Right cardiac atrium (tissue), 5 donors: ENCODE measurements at places on chromosomes 2 and 18.

GRCh38 chr2:119849838-119850565 lies 90.3 kb downstream of the PTPN4 start:
- DNase-seq: no peak

DNA sequence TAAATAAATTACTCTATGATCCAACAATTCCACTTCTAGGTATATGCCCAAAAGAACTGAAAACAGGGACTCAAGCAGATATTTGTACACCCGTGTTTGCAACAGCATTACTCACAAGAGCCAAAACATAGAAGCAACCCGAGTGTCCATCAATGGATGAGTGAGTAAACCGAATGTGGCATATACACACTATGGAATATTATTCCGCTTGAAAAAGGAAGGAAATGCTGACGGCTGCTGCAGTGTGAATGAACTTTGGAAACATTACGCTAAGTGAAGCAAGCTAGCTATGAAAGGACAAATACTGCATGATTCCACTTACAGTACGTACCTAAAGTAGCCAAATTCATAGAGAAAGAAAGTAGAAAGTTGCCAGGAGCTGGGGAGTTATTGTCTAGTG lies 32.2 kb downstream of the MREG start:
- no peak for DNase-seq

GRCh38 chr2:121284463-121285449 lies at the start of gene TFCP2L1:
TSS of gene TFCP2L1 (minus strand) at chr2:121285202. CDS start at chr2:121285109, 93 bp downstream.
- DNase-seq: no peak

DNA sequence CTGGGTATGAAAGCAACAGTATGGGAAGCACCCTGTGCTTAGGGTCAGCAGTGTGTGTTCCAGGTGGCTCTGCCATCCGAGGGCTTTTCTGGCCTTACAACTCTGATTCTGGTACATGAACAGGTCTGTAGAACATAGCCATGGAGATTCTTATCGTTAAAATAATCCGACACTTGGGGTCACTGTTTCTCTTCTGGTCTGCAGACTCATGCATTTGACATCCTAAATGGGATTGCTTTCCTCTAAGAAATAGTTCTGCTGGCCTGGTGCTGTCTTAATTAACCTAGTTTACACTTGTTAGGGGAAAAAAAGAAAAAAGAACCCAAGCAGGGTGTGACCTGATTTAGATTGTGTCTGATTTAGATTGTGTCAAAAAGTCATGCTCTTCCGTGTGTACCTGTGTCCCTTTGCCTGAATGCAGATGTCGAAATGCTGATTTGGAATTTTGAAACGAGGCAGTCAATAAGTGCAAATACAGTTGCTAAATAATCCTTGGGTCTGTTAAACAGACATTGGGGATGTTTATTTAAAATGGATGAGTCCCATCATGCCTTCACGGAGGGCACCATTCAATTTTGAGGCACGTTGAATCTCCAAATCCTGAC lies 59.6 kb downstream of the TRPM8 start:
- DNase-seq: no peak

DNA sequence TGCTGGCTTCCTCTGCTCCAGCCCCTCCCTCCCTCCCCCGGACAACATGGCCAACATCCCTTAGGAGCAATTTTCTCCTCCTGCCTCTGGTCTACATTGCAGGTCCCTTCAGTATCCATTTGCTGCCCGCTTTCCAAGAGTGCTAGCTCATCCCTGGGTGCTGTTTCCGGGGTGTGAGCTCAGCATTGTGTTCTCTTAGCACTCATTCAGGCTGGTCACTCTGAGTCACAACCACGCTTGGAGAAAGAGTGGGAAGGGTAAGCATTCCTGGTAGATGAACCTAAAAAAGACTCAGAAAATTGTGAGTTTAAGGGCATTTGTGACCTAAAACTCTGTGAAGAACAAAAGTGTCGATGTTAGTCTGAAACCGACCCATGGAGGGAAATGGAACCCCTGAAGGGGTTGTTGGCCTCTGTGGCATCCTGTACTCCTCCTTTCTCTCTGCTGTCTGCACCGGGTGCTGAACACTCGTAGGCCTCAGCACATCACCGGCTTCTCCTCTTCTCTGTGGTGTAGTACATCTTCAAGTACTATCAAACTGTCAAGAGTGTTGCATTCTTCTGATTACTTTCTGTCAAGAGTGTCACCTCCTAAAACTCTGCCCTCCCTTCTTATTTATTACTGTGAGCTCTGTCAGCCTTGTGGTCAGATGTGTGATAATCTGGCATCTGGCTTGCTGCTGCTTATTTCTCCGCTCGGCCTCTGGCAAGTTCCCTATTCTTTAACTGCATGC lies 73.0 kb downstream of the CTNNA2 start:
- DNase-seq: no peak

DNA sequence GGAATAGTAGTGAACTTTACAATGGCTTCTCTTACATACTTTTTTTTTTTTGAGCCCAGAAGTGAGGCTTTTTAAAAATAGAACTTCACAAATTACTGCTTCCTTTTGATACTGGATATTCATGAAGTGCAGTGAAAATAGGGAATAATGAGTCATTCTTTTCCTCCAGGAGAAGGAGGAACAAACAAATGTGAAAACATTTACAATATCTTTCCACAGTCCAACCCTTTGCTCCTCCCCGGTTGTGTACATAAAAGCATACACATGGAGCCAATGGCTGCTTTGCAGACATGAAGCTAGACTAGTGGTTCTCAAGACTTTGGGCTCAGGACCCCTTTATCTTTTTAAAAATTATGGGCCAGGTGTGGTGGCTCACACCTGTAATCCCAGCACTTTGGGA lies 266.9 kb downstream of the GBX2 start:
- no peak for DNase-seq

- DNase-seq: peak; percentile 82
Measured at GRCh38 chr2:237486819-237487448, at the start of gene MLPH. TSS of gene MLPH (plus strand) at chr2:237487251. CDS start at chr2:237493427, 6,176 bp downstream.

GRCh38 chr2:118321432-118322105 lies 233.3 kb downstream of the INSIG2 start:
- DNase-seq: no peak

DNA sequence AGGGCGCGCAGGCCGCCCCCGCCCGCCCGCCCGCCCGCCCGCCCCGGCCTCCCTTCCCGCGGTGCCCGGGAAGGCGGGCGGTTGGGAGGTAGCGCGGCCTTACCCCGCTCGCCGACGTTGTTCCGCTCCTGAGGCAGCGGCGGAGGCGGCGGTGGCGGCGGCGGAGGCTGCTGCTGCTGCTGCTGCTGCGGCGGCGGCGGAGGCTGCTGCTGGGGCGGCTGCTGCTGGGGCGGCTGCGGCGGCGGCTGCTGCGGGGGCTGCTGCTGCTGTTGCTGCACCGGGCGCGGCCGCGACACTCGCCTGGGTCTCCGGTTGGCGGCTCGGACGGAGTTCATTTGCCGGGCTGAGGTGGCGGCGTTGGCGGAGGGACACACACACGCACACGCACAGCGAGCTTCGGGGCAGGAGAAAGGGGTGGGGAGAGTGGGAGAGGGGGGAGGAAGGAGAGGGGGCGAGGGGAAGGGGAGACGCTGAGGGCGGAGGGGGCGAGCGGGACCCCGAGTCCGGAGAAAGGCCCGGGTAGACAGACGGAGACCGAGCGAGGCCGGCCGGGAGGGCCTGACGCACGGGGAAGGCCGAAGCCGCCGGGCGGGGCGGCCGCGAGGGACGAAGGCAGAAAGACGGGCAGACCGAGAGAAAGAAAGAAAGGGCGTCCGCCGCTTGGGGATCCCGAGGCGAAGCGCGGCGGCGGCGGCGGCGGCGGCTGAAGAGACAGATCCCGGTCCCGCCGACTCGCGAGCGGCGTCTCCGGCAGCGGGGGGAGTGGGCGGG lies 727 bp downstream of the FBXO11 start:
- DNase-seq: peak; percentile 83

GRCh38 chr18:9974279-9974915 lies 60.6 kb downstream of the VAPA start:
- no peak for DNase-seq

- DNase-seq: no peak
Measured at GRCh38 chr2:241412144-241412543, 56.1 kb downstream of the FARP2 start.

GRCh38 chr2:64260817-64261216 lies 116.6 kb upstream of the PELI1 start:
- no peak for DNase-seq

DNA sequence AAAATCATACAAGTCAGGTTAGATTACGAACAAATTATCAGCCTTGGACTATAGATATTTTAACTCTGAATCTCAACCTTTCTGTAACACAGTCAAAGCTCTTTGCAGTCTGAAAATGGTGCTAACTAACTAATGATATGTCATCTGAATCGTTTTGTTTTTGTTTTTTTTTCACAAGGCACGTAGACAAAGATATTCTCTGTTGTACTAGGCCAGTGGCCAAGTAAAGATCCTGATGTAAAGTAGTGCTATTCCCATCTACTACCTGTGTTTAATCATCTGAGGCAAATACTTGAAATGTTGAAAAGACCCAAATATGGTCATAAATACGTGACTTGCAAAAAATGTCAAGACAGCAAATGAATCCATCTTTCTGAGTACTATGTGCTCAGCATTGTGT lies 65.7 kb downstream of the REL start:
- no peak for DNase-seq

GRCh38 chr2:120731175-120731574 lies 4.5 kb upstream of the GLI2 start:
- DNase-seq: no peak

GRCh38 chr2:156476021-156476849 lies 40.1 kb downstream of the GPD2 start:
- no peak for DNase-seq

DNA sequence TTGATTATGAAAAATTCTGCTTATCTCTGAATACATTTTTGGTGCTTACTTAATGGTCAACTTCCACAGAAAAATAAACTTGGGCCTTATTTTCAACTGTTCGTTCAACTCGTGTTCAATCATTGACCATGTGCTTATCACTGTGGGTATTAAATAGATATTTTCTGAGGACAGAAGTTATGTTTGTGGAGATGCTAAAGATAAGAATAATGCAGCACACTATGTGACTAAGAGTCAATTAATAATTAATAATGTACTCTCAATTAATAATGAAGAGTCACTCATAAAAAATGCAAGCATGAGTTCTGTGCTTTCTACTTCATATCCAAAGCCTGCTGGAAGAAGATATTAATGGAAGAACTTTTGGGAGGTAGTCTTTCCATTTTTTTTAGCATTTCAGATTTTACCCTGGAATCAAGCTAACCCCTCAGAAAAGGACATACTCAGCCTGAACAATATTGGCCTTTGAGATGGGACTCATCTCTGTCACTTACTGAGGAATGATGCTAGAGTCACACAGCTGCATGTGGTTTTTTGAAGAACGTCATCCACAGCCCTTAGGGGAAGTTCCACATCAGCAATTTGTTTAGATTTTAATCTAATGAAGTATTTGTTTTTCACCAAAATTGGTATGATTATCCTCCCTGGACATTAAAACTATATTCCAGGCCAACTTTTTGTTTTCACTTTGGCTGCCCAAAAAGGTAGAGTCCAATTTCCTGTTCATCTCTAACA lies 191.9 kb upstream of the CRIM1 start:
- no peak for DNase-seq

DNA sequence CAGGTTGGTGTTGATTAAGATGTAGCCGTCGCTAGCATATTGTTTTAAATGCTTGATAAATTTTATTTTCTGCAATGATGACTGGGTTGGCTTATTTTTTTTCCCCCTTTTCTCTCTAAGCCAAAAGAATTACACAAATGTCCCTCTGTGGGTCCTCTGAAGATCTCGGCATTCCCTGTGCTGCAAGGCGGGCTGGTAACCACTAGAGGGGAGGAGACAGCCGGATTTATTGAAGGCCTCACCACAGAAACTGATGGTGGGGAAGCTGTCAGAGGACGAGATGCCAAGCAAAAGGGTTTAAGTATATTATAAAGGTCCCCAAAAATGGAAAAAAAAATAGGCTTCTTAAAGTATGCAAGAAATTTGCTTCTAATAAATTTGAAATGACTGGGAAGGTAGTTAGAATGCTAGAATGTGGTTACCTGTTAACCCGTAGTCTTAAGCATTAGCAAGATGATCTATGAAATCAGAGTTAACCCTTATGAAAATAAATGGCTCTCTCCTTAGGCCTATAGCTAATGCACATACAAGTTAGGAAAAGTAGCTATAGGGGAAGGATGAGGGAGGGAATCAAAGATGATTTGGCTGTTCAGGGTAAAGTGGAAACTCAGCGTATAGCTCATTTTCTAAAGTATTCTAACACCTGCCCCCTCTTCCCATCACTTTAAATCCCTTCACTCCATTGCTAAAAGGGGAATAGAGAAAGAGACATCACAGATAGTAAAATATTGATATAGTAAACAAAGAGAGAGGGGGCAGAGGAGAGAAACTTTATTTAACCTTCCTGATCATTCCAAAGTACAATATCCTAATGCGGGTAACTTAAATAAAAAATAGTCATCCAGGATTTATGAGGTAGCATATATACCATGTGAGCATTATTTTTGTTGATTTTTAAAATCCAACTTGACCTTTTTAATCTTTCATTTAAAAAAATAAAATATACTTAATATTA lies 894.5 kb upstream of the POU3F3 start:
- no peak for DNase-seq

DNA sequence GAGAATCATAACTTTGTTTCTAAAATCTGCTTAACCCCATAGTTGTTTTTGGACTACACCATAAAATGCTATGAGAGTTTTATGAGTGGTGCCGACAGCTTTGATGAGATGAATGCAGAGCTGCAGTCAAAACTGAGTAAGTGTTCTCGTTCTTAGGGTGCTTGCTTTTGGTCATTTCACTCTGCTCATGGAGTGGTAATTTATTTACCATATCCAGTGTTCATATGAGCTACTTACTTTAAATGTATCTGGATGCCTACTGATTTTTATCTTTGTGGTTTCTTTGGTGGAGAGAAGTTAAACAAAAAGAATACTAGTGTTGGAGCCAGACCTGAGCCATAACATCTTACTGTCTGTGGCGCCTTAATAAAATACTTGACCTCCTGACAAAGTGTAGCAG lies 16.4 kb downstream of the NDC80 start:
- no peak for DNase-seq

DNA sequence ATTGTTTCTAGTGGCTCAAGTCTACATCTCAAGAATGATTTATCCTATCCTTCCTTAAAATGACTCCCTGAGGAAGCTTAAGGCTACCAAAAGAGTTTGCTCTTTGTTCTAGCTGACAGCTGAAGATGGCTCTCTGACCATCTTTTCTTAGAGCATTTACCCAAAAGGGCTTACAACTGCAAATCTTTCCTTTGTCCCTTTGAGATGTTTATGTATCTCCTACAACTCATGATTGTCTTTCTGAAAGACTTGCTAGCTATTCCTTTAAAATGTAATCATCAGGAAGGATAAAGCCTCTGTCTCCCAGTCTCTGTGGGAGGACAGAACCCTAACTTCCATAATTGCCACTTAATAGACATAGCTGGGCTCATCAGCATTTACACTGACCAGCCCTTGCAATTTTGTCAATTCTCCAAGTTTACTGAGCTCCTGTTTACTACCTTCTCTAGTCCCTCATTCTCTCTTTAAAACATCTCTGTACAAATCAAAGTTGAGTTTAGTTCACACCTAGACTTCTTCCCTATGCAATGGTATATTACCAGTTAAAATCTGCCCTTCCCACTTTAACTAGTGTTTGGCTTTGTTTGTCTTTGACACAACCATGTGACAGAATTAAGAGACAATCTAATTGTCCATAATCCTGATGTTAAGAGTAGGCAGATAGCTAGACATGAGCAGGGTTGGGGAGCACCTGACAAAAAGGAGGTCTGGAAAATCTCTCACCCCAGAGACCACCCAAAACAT lies 188.2 kb downstream of the PTH2R start:
- no peak for DNase-seq
